ENCODE measurements at places on chromosomes 1 and 21.

DNA sequence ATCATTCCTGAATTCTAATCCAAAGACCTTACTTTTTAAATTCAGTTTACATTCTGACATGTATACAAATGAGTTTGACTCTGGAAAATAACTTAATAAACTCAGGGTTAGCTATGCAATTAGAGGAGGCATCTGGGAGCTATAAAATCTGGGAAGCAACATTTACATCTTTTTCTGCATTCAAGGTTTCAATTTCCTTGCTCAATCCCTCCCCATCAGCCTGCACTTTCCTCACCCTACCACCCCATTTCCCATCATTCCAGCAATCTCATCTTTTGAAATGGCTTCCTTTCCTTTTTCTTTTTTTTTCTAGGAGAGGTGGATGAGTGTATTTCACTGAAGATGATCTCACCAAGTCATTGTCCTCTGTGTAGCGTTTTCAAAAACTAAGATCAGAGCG, 65.3 kb upstream of the BEND5 start:
- no peak for DNase-seq

DNA sequence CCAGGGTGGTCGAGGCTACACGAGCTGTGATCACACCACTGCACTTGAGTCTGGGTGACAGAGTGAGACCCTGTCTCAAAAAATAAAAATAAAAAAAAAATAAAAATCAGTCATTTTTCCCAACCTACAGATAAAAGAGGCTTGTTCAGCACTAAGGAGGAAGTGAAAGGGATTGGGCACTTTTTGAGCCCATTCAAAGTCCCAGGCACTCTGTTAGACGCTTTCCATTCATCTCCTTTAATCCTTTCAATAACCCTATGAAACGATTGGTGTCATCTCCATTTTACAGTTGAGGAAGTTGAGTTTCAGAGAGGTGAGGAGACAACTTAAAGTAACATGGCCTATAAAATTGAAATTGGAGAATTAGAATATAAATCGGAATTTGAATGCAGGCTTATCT, 10.4 kb upstream of the AGO4 start:
- no peak for DNase-seq

- no peak for DNase-seq
Measured at GRCh38 chr1:18072066-18072465, 35.5 kb upstream of the IGSF21 start.

DNA sequence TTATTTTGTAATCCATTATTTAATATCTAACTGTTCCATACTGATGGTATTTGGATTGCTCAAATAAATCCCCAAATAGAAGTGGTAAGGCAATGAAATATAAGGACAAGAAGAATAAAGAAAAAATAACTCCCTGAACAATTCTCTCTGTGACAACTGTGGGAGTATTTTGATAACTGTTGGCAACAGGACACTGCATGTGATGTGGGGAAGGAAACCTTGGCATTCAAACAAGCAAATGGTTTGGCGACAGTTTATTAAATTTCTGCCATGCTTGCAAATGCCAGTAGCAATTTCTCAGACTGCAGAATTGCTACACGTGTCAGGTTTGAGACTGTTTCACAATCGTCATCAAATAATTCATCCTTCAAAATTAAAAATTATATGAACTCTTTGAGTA, 8.6 kb upstream of the MRPL39 start:
- DNase-seq: no peak

DNA sequence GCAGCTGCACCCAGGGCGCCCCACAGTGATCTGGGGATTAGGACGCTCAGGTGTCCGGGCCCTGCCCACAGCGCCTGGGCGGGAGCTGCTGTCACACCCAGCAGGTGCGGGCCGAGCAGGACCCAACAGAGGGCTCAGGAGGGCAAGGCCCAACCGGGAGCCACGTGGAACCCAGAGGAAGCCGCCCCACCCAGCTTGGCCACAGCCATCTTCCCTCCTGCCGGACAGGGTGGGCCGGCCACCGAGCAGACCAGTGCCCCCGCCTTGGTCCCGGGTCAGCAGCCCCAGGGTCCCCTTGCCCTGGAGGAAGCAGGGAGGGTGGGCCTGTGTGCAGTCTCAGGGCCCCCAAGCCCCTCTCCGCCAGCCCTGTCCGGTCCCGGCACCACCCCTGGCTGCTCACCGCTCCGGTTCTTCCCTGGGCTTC, 6.3 kb upstream of the TTLL10 start:
- no peak for DNase-seq

GRCh38 chr1:64516803-64517568, 47.1 kb downstream of the CACHD1 start:
- no peak for DNase-seq

DNA sequence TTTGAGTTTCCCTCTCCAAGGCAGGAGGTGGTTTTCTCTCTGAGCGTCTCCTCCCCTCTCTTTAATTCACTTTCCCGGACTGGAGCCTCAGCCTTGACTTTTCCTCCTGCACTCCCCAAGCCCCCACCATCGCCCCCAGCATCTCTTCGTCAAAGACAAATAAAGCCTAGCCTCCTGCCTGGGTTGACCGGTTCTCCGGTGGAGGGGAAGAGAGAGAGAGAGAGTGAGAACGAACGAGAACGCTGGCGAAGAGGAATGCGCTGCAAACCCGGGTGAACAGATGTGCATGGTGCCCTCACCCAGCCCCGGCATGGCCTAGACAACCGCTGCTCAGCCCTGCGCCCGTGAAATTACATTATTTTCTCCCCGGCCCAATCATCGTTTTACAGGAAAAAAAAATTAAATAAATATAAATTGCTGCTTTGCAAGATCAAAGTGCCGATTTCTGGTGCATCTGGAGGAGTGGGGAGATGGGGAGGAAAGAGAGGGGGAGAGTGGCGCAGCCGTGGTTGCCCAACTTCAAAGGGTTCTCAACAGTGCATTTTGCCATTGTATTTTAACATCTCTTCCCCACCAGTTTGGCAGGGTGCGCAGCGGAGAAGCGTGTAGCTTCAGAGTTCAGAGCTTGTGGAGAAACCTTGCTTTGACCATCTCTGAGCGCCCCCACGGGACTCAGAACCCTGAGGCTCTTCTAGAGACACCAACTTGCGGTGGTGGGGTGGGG, 11.4 kb upstream of the TBX15 start:
- DNase-seq: no peak
